Aorta (tissue), 5 donors: ENCODE measurements at places on chromosomes 2 and 18.

DNA sequence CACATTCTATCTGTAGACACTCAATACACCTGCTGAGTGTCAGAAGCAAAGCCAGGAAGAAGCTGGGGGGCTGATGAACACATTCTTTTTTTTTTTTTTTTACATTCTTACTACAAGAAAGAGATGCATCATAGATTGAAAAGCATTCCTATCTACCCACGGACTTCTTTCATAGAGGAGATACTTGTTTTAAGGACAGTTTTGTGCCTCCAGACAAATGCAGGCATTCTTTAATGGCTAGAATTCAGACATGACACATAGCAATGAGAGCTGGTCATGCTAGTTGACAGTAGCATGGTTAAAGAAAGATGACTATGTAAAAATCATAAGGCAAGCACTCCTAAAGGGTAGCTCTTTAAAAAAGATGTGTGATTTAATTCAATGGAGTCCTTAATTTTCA is 110.2 kb downstream of the EPHA4 start:
- DNase-seq = no peak

- no peak for DNase-seq
These were observed 229.2 kb downstream of the BCL2 start for GRCh38 chr18:63090334-63090733.

- no peak for DNase-seq
These were observed 127.6 kb upstream of the LINC00305 start for GRCh38 chr18:64276311-64277090.

DNA sequence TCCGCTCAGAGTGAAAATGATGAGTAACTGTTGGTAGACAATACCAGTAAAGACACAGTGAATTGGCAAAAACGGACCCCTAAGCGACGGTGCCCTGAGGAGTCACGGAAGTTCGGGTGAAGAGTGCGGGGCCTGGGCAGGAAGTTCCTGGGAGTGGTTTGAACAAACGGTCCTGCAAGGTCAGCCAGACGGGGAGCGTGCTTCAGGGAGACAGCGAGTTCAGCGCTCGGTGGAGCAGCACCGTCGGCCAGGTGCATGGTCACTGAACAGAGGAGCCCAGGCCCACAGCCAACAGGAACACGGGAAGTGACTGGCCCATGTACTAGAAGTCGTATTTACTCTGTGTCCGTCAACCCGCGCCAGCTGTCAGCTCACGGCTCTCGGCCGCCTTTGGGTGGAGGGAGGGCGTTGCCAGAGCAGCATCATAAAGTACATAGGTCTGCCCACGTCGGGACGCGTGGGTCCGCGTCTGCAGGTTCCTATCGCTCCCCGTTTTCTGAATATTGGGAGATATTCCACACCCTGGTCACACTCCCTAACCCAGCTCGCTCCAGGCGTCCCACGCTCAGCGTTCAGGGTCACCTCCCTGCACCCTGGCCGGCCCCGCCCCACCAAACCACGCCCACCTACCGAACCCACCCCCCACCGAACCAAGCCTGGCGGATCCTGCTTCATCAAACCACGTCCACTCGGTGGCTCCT is 75.6 kb upstream of the UXS1 start:
- DNase-seq = peak; percentile 54

DNA sequence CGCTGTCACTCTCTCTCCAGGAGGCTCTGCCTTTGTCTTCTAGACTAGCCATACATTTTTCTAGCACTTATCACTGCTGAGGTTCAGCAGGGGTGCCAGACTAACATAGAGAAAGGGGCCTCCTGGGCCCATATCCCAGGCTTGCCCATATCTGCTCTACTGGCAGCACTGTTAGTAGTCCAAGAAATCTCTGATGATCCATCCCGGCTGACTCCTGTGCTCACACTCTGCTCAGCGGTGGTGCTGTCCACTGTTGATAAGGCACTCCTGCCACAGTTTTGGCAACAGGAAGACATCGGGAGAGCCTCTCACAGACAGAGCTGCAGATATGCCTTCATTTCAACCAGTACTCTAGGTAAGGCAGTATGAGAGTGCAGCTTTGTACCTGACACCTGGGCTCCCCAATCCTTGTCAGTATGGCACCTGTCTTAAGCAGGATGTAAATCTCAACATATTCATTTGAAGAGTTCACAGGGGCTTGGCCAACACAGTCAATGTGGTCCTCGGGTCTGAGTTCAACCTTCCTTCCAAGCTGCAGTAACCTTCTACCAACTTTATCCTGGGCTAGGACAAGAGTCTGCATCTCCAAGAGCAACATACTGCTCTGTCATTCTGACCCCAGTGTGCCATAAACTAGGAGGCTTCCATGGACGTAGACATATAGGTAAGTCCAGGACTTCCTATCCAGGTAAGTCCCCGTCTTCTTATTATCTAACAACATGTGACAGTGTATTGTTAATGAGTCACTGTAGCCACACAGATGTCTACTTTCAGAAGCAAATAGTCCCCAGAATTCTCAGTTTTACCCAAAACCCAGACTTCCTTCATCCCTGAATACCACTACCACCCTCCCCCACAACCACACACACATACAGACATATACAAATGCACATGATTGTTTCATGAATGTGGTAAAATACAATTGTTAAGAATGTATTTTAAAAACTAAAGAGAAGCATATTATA is 16.2 kb downstream of the KLF7 start:
- no peak for DNase-seq

GRCh38 chr2:169480079-169480465 is 778 bp downstream of the BBS5 start:
- no peak for DNase-seq

- no peak for DNase-seq
These were observed 131.4 kb upstream of the MAPRE2 start for GRCh38 chr18:34909637-34910364.

DNA sequence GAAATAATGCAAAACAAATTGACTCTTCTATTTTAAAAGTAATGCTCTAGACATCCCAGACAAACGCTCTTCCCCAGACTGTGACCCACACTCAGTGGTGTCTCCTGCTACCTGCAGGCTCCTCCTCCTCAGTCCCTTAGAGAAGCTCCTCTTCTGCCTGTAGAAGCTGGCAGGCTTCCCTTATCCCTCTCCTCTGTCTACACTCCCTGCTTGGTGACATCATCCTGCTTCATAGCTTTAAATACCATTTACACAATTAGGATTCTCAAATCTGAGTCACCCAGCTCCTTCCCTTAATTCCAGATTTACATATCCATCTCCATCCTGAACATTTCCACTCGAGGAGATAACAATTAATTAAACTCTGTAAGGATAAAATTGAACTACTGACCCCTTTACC is 167.9 kb downstream of the FBXO15 start:
- DNase-seq = no peak

GRCh38 chr2:36359067-36359466 is 3.5 kb downstream of the CRIM1 start:
- DNase-seq = no peak

GRCh38 chr2:88201811-88202169 is 31.6 kb downstream of the THNSL2 start:
- DNase-seq = no peak

- DNase-seq = peak; percentile 91
These were observed 997 bp upstream of the TGIF1 start for GRCh38 chr18:3448838-3449511.

GRCh38 chr2:47177043-47177565 is 22.0 kb upstream of the STPG4 start:
- DNase-seq = no peak

- no peak for DNase-seq
These were observed 25.6 kb downstream of the ARHGAP28 start for GRCh38 chr18:6755107-6755506.

- no peak for DNase-seq
These were observed 25.0 kb downstream of the EMX1 start for GRCh38 chr2:72942293-72942692.

- DNase-seq = peak; percentile 46
These were observed 63.5 kb upstream of the TAF1B start for GRCh38 chr2:9779596-9780264.

- DNase-seq = no peak
These were observed 33.9 kb upstream of the GORASP2 start for GRCh38 chr2:170895023-170895757.
